Effector memory CD8-positive, alpha-beta T cell (primary cell): ENCODE measurements at places on chromosomes 11 and 22.

- H3K36me3 ChIP-seq: no peaks in the 10 kb centered on the region
- peaks cover 27% of the 10 kb centered on the region for H3K27me3 ChIP-seq
- H3K27ac ChIP-seq: no peak overlapping the region
- peaks cover 17% of the 10 kb centered on the region for H3K4me1 ChIP-seq
- H3K4me3 ChIP-seq: no peak overlapping the region
These were observed 23.5 kb upstream of the TH start for GRCh38 chr11:2194877-2195755.

- H3K4me3 ChIP-seq: no peak overlapping the region
- no peak for DNase-seq
These were observed 883.3 kb downstream of the NTM start for GRCh38 chr11:132253469-132254264.

GRCh38 chr11:289398-289711 lies 429 bp downstream of the PGGHG start:
- no peaks in the 10 kb centered on the region for H3K27me3 ChIP-seq
- DNase-seq: no peak
- peaks cover 56% of the 10 kb centered on the region for H3K36me3 ChIP-seq
- H3K27ac ChIP-seq: peak overlapping the region; percentile 81

- no peak overlapping the region for H3K4me3 ChIP-seq
- peak overlapping the region; percentile 74 for H3K27ac ChIP-seq
- no peak for DNase-seq
- peaks cover 58% of the 10 kb centered on the region for H3K36me3 ChIP-seq
These were observed 111.4 kb upstream of the SORL1-AS1 start for GRCh38 chr11:121563900-121564822.

- peaks cover 9% of the 10 kb centered on the region for H3K27me3 ChIP-seq
- no peak overlapping the region for H3K4me3 ChIP-seq
- H3K4me1 ChIP-seq: no peaks in the 10 kb centered on the region
- DNase-seq: no peak
These were observed 36.1 kb downstream of the LARGE1 start for GRCh38 chr22:33883961-33884808.

DNA sequence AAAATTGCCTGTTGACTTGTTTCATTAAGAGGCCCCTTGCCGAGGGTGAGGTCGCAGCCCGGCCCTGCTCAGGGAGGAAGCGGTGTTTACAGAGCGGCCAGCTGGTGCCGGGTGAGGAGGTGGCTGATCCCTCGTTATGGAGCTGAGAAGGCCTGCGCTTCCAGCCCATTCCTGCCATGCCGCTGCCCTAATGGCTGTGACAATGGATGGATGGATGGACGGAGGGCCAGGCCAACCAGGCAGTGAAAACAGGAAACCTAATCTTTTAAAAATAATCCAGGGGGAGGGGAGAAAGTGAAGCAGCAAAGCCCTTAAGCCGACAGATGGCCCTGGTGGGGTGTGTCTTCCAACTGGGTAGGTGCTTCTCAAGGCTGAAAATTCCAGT lies 38.5 kb downstream of the BCR start:
- peaks cover 20% of the 10 kb centered on the region for H3K36me3 ChIP-seq

- H3K27me3 ChIP-seq: no peaks in the 10 kb centered on the region
- peak; percentile 27 for DNase-seq
- H3K36me3 ChIP-seq: peaks cover 21% of the 10 kb centered on the region
These were observed 878 bp downstream of the RRAS2 start for GRCh38 chr11:14357881-14358728.

GRCh38 chr22:38860283-38861169 lies 11.5 kb downstream of the CBX6 start:
- peaks cover 4% of the 10 kb centered on the region for H3K4me1 ChIP-seq
- H3K4me3 ChIP-seq: no peak overlapping the region
- peak overlapping the region; percentile 22 for H3K27ac ChIP-seq
- no peaks in the 10 kb centered on the region for H3K27me3 ChIP-seq

DNA sequence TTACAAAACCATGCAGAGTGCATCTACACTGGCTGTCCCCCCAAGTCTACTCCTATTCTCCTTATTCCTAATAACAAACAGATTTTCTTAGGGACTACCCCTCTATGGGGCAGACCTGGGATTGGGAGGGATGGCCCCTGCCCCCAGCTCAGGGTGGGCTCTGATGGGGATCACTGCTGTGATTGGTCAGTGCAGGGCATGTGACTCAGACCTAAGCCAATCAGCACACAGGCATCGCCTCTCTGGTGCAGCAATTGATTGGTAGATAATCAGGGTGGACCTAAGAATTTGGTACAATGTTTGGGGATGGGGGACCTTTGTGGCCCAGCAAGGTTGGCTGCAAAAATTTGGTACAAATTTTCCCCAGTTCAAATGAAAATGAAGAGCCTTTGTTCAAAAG lies 57.2 kb upstream of the SHANK2 start:
- no peak overlapping the region for H3K27ac ChIP-seq
- H3K4me1 ChIP-seq: no peaks in the 10 kb centered on the region
- DNase-seq: no peak
- no peaks in the 10 kb centered on the region for H3K36me3 ChIP-seq

DNA sequence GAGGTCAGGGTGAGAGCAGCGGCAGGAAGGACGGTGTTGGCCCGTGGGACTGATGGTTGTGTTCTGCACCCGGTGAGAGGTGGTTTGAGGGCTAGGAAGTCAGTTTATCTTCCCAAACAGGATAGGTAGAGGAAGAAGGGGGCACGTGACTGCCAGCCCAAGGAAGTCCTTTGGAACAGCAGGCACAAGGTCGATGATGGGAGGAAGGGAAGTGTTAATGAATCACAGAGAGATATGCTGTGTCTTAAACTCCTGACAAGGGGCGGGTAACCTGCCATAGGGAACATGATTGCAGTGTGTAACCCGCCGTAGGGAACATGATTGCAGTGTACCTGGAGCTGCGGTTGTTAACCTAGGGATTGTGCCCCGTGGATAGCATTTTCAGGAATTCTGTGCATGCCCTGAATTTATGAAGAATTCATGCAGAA lies 49.0 kb downstream of the PRR5L start:
- H3K4me3 ChIP-seq: no peak overlapping the region
- peak overlapping the region; percentile 65 for H3K27ac ChIP-seq
- DNase-seq: no peak
- no peaks in the 10 kb centered on the region for H3K36me3 ChIP-seq
- peaks cover 41% of the 10 kb centered on the region for H3K27me3 ChIP-seq

- H3K27ac ChIP-seq: no peak overlapping the region
- H3K4me3 ChIP-seq: no peak overlapping the region
- peaks cover 7% of the 10 kb centered on the region for H3K27me3 ChIP-seq
- no peaks in the 10 kb centered on the region for H3K36me3 ChIP-seq
These were observed 14.6 kb upstream of the TEF start for GRCh38 chr22:41367039-41367679.

GRCh38 chr22:37080438-37080837 lies 28.9 kb downstream of the KCTD17 start:
- no peak for DNase-seq
- H3K4me1 ChIP-seq: peaks cover 31% of the 10 kb centered on the region
- H3K27me3 ChIP-seq: peaks cover 8% of the 10 kb centered on the region
- peak overlapping the region; percentile 100 for H3K27ac ChIP-seq

- H3K27ac ChIP-seq: no peak overlapping the region
- DNase-seq: no peak
- no peaks in the 10 kb centered on the region for H3K4me1 ChIP-seq
- peaks cover 2% of the 10 kb centered on the region for H3K36me3 ChIP-seq
These were observed 46.9 kb upstream of the RTL6 start for GRCh38 chr22:44544816-44545433.

GRCh38 chr22:32628628-32629572 lies 154.3 kb downstream of the FBXO7 start:
- no peaks in the 10 kb centered on the region for H3K4me1 ChIP-seq
- H3K36me3 ChIP-seq: no peaks in the 10 kb centered on the region
- no peak overlapping the region for H3K4me3 ChIP-seq
- no peak overlapping the region for H3K27ac ChIP-seq
- DNase-seq: no peak

DNA sequence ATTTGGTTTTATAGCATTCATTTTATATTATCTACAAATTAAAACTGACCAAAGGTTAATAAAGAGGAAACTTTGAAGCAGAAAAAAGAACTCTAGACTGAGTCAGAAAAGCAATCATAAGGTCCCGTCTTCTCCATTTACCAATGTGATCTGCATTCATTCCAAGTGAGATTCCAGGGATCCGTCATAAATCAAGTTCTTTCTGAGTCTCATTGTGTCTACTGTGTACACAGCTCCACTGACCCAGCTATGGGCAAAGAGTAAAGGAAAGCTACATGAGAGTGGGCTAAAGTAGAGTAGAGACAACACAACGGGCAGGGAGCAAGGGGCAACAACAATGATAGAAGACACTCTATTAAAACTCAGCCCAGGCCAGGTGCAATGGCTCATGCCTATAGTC lies 15.3 kb downstream of the FAM168A start:
- no peak overlapping the region for H3K4me3 ChIP-seq
- H3K36me3 ChIP-seq: peaks cover 6% of the 10 kb centered on the region
- peaks cover 38% of the 10 kb centered on the region for H3K4me1 ChIP-seq

GRCh38 chr11:23897453-23898286 lies 599.2 kb upstream of the LUZP2 start:
- H3K4me3 ChIP-seq: no peak overlapping the region
- no peaks in the 10 kb centered on the region for H3K27me3 ChIP-seq
- no peaks in the 10 kb centered on the region for H3K4me1 ChIP-seq
- no peak for DNase-seq
- no peaks in the 10 kb centered on the region for H3K36me3 ChIP-seq

DNA sequence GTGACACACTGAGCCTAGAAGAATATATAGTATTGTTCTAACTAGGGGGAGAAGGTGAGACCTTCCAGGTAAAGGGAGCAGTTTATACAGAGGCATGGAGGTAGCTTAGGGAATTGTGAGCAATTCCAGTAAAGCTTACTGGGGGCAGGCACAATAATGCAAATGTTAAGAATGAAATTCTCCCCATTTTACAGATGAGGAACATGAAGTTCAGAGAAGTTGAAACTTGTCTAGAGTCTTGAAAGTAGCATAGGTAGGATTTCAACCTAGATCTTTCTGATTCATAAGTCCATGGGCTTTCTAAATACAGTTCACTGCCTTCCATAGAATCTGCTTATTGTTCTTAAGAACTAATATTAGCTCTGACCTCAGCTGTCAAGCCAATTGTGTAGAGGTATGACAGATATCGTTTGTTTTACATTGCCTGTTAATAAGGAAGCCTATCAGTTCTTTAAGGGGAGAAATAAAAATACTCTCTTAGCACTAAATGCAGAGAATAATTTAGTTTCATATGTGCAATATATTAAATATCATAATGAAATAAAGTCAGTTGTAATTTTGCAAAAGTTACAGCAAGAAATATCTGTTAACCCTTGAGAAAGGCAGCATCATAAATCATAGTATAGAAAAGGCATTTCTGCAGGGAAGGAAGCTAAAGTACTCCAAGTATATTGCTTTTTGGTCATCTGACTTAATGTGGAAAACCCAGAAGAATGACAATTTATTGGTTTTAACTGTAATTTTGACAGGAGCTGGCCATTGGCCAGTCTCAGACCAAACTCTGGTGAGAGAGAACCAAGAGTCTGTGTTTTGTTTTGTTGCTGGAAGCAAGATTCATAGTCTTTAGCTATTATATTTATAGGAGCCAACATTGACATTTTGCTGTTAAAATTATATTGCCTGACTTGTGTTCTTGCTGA lies 181.8 kb downstream of the UVRAG start:
- H3K27ac ChIP-seq: no peak overlapping the region
- no peak overlapping the region for H3K4me3 ChIP-seq
- H3K36me3 ChIP-seq: peaks cover 4% of the 10 kb centered on the region
- H3K27me3 ChIP-seq: no peaks in the 10 kb centered on the region
- peaks cover 4% of the 10 kb centered on the region for H3K4me1 ChIP-seq

GRCh38 chr11:7520011-7520942 lies 6.5 kb downstream of the PPFIBP2 start:
- no peak overlapping the region for H3K4me3 ChIP-seq
- DNase-seq: no peak
- no peaks in the 10 kb centered on the region for H3K27me3 ChIP-seq
- H3K4me1 ChIP-seq: peaks cover 17% of the 10 kb centered on the region
- H3K36me3 ChIP-seq: no peaks in the 10 kb centered on the region

DNA sequence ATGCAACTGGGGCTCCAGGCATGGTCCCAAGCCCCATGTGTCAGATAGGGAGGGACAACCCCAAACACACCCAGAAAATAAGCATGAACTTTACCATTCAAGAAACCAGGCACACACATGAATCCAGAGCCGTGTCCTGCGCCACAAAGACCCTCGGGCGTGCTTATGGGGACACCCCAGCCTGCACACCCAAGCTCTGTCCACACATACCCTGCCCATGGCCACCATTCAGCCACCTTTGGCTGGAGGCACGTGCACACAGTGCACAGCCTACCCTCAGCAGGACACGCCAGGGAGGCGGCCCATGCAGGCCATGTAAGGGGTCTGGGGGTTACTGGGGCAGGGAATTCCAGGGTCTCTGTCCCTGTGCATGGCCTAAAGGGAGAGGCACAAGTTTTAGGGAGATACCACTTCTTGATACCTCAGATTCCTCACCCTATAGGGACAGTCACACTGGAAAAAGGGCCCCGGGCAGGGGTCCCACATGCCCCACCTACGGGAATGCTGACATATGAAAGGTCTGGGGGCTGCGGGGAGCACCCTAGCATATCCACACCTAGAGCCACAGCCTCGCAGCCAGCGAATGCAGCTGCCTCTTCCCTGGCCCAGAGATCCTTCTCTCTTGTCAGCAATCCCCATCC lies 20.6 kb downstream of the PACSIN2 start:
- no peaks in the 10 kb centered on the region for H3K27me3 ChIP-seq
- H3K4me1 ChIP-seq: peaks cover 35% of the 10 kb centered on the region
- peaks cover 15% of the 10 kb centered on the region for H3K36me3 ChIP-seq
- H3K27ac ChIP-seq: no peak overlapping the region
- no peak overlapping the region for H3K4me3 ChIP-seq

DNA sequence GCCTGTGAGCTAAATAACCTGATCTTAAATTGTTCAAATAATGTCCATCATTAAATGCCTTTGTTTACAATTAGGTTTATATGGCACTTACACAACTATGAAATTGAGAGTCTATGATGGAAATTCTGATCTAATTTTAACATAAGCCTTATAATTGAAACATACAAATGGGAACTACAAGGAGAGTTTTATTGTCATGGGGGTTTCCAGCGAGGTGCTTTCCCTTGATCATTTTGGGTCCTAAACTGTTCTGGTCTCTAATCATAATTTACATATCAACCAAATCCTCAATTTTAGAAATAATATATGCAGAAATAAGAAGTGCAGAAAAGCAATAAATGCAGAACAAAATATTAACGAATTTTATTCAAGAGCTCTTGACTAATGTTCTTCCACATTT lies 44.9 kb downstream of the RRAS2 start:
- H3K27me3 ChIP-seq: no peaks in the 10 kb centered on the region
- H3K4me3 ChIP-seq: peak overlapping the region; percentile 43
- H3K4me1 ChIP-seq: peaks cover 48% of the 10 kb centered on the region
- no peak overlapping the region for H3K27ac ChIP-seq
- no peak for DNase-seq

- H3K27me3 ChIP-seq: no peaks in the 10 kb centered on the region
- no peak overlapping the region for H3K27ac ChIP-seq
- H3K4me1 ChIP-seq: no peaks in the 10 kb centered on the region
- DNase-seq: no peak
- no peaks in the 10 kb centered on the region for H3K36me3 ChIP-seq
- H3K4me3 ChIP-seq: no peak overlapping the region
These were observed 43.4 kb downstream of the FAT3 start for GRCh38 chr11:92267968-92268367.

GRCh38 chr11:32940865-32941264 lies 48.3 kb downstream of the QSER1 start:
- H3K4me3 ChIP-seq: no peak overlapping the region
- H3K36me3 ChIP-seq: peaks cover 6% of the 10 kb centered on the region
- H3K27me3 ChIP-seq: no peaks in the 10 kb centered on the region
- no peak for DNase-seq
